Ovary (tissue), 10 donors: ENCODE measurements at places on chromosomes 5 and 9.

DNA sequence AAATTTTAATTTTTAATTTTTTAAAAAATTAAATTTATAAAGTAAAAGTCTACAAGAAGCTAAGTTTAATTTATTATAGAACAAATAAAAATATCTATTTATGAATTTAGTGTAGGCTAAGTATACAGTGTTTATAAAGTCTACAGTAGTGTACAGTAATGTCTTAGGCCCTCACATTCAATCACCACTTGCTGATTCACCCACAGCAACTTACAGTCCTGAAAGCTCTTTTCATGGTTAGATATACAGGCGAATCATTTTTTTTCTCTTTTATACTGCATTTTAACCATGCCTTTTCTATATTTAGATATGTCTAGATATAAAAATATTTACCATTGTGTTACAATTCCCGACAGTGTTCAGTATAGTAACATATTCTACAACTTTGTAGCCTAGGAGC lies 55.9 kb downstream of the PCSK1 start:
- DNase-seq = no peak

DNA sequence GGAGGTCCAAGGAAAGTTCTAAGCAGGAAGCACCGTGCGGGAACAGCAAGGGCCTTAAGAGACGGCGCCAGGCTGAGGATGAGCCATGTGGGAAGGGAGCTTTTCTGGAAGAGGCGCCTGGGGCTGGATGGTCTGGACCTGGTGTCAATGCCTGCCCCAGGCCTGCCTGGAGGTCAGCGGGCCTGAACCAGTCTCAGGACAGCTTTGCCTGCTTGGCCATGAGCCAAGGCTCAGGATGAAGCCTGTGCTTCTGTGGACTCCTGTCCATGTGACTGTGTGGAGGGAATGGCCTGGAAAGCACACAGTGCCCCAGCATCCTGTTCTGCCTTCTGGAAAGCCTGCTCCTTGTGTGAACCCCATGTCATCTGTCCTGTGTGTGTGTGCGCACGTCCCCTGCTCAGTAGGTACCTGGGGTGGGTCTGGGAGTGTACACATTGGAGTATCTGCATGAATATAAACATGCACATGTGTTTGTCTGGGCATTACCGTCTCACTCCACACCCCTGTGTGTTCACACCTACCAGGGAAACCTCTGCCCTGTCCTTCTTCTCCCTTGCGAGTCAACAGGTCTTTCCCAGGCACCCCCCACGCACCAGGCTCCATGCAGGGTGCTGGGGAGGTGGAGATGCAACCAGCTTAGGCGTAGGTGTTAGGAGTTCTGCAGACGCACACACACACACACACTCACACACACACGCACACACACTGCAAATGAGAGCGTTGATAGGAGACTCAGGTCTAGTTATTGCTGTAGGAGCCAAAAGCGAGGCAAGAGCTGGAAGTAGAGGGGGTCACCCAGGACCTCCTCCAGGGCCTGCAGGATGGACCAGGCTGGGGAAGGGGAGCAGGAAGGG lies 24.8 kb downstream of the DAB2IP start:
- peak; percentile 65 for DNase-seq

- no peak for DNase-seq
Observed at GRCh38 chr5:80463269-80463668, 24.6 kb upstream of the FAM151B start.

- DNase-seq = peak; percentile 55
Observed at GRCh38 chr5:54900984-54901725, 84.2 kb downstream of the ESM1 start.
